ENCODE measurements at places on chromosomes 5 and 9.
A peak's percentile ranks its signal among the peaks of the same experiment; 100 is the strongest.

GRCh38 chr5:4857761-4858160 lies 282.4 kb upstream of the ADAMTS16 start:
- no peak for DNase-seq

DNA sequence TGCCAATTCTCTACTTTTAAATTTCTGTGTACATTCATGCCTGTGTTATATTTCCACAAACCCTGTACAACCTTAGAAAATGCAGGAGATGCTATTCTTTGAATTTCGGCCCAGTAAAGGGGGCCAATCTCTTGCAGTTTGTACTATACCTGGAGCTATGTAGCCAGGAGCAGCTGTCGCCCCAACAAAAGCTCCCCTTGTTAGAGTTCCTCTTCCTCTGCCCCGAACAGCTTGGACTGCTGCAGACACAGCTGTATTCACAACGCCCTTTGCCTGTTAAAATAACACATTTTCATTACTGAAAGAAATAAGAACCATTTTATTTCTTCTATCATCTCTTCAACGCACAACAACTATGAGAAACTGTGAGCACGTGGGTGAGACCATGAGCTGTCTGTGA lies 99.2 kb downstream of the GPR21 start:
- no peak for DNase-seq

- DNase-seq: no peak
Observed at GRCh38 chr9:129406278-129407225, 214.3 kb downstream of the C9orf50 start.

DNA sequence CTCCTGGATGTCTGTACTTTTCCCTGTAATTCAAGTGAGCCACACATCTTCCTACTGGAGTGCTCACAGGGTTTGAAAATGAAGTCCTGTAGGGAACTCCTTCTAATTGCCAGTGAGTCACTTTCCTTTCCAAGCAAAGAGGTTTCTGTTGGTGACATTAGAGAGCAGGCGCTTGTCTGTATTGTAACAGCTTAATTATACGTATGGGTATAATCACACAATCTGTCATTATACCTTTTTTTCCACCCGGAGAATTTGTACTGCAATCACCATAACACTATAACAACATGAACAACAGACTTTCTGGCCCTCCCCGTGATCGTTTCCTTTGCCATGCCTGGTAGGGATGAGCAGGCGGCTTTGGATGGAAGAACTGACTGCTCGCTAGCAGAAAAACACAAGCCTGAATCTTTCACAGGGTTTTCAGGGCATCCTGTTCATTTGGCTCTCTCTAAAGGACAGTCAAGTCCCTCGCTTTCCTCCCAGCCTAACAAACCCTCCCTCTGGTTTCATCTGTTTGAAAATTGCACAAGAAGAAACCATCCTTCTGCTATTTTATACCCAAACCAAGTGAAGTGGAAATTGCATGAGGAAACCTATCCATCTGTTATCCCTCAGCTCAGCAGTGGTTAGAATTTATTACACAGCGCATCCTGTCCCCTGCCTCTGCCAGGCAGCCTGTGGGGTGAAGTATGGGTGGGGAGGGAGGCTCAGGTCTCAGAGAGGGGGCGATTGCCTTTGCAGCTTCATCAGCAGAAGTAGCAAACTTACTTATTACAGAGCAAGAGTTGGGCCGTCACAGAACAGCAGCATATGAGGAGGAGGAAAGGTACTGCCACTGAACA lies 307.0 kb upstream of the TLE4 start:
- DNase-seq: peak; percentile 18

DNA sequence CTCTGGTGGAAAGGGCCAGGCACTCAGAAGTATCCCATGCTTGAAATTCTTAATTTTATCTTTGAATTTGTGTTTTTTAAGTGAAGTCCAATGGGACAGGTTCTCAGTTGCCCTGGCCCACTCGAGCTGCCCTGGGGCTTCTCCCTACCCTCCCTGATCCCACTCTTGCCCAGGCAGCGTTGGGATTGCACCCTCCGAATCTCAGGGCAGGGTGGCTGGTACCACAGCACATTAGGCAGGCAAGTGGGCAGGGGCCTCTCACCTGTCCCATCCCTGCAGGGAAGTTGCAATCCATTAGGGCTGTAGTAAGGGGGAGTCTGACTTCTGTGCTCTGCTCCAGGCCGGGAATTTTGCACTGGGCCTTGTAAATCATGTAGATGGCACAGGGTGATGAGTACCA lies 2.7 kb downstream of the RUFY1 start:
- no peak for DNase-seq

DNA sequence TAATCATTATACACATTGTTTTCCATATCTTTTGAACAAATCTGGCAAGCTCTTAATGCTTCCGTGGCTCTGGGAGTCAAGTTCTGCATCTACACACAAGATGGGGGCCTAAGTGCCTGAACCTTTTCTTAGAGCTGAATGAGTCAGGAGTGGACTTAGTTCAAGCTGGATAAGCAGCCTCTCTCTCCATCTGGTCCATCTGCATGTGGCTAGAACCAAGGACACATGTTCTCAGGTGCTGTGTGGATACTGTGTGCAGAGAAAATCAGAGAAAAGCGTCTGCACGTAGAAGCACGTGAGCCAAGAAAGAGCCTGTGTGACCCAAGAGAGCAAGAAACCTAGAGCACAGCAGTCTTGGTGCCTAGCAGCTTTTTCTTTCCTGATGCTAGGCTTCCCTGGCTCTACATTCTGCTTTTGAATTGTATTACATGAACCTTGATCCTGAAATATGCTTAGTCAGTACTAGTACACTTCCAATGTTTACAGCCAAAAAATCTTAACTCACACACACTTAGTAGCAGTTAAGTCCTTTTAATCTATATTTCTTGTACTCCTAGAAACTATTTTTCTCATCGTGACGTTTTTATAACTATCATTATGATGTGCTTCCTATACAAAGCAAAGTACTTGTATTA lies 1798.9 kb downstream of the MAT2B start:
- no peak for DNase-seq

DNA sequence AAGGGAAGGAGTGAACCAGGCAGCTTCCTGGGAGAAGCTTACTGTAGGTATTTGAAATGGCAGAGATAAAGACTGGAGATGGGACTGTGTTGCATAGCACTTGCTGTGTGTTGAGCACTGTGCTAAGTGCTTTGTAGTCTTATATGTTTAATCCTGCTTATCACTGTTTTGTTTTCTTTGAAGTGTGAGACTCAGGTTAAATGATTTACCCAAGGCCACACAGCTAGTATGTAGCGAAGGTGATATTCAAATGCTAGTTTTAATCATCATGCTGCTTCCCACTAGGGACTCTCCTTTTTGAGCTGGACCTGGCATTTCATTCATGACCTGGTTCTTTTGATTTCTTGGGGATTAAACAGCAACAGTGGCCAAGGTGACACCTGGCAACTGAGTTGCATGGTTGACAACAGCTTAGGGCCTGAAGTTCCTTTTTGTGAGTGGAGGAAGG lies 35.3 kb upstream of the SPRY4 start:
- no peak for DNase-seq

DNA sequence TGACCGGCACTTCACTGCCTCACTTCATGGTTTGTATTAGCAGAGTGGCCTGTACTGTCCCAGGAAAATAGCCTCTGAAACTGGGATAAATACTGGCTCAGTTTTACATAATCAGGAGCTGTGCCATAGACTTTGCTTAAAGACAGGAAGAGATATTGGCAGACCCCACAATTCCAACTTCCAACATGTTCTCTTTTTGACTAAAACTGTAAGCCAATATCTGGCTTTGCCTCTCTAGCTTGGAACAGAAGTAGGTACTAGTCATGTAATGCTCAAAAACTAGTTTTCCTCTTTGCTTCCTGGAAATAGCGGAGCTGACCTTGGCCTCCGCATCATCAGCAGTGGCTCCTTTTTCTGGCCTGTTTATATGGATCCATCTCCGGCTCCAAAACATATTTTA lies 276.9 kb downstream of the CDH9 start:
- DNase-seq: no peak

- DNase-seq: no peak
Observed at GRCh38 chr5:37789991-37790390, 49.9 kb downstream of the GDNF start.

- no peak for DNase-seq
Observed at GRCh38 chr9:123860603-123861002, 69.3 kb downstream of the DENND1A start.

GRCh38 chr5:139065306-139065705 lies 132.9 kb downstream of the SIL1 start:
- DNase-seq: no peak

- DNase-seq: no peak
Observed at GRCh38 chr5:23316060-23316591, 191.3 kb upstream of the PRDM9 start.

GRCh38 chr5:132445930-132446329 lies 44.6 kb downstream of the IRF1 start:
- no peak for DNase-seq

GRCh38 chr9:124665391-124666058 lies 105.6 kb downstream of the NR6A1 start:
- no peak for DNase-seq

GRCh38 chr5:181086026-181086883 lies 44.7 kb downstream of the OR2V1 start:
- no peak for DNase-seq

- no peak for DNase-seq
Observed at GRCh38 chr5:170562166-170562874, 58.5 kb downstream of the KCNIP1 start.
